Kidney capillary endothelial cell (primary cell): ENCODE measurements at places on chromosomes 7 and 10.

- no peak for DNase-seq
Observed at GRCh38 chr7:111708072-111708471, 145.8 kb upstream of the IMMP2L start.

DNA sequence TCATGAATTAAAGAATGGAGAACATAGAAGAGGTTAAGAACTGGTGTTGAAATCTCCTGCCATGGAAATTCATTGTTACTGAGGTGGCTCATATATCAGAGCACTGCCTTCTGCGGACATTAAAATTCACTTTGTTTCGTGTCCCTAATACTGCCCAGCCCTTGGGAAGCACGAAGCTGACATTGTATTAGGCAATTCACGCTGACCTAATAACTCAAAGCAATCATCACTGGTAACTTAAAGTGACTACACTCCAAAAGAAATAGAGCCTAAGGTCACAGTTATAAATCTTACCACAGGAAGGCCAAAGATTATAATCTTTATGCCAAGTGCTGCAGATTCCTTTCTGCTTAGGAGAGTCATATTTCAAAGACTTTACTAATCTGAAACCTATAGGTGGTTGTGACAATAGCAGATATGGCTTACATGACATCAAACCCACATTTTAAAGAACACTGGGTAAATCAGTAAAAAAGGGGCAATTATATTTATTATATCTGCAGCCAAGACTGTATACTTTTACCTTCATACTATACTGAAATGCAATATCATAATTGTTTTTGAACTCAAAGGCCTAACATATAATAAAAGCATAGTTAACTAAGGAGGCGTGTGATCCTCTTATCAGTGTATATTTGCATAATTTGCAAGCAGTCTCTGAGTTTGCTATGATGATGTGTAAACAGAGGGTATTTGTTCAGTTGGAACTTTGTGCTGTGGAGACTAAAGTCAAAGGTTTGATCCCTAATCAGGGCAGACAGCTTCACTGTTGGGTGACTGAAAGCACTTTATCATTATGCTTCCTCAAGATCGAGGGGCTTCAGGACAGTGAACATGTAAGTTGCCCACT, 51.9 kb upstream of the CAPZA2 start:
- DNase-seq = no peak

DNA sequence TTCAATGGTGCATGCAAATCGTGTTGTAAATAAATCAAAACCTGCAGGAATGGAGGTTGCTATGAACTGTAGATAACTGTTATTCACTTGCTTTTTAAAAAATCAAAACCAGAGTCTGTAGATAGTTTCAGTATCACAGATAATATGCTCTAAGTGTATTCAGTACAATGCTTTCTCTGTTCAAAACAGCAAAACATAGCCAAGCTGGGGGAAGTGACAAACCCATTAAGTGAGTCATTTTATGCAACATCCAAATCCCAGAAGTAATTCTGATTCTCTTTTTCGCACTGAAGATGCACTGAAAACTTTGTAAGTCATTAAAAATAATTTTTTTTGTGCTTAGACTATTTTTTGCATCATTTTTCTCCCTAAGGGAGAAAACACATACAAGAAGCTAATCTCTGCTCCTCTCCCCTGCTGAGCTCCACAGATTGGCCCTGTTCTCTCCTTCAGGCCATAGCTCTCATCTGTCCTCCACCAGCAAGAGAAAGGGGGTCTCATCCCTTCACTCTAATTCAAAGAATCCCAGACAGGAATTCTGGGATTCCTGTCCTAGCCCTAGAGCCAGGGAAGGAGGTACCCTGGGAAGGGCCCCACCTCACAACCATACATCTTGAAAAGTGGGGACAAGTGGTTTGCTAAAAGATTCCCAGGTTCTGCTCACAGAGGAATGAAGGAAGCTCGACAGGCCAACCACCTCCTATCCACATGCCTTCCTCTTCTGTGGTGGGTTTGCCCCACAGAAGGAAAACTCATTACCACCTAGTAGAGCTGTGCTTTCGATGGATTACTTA, 4.9 kb downstream of the PRTFDC1 start:
- no peak for DNase-seq

- peak; percentile 98 for DNase-seq
Observed at GRCh38 chr10:72320676-72321247, 34.0 kb downstream of the DNAJB12 start.

- no peak for DNase-seq
Observed at GRCh38 chr10:126397640-126398382, 9.5 kb upstream of the ADAM12 start.

DNA sequence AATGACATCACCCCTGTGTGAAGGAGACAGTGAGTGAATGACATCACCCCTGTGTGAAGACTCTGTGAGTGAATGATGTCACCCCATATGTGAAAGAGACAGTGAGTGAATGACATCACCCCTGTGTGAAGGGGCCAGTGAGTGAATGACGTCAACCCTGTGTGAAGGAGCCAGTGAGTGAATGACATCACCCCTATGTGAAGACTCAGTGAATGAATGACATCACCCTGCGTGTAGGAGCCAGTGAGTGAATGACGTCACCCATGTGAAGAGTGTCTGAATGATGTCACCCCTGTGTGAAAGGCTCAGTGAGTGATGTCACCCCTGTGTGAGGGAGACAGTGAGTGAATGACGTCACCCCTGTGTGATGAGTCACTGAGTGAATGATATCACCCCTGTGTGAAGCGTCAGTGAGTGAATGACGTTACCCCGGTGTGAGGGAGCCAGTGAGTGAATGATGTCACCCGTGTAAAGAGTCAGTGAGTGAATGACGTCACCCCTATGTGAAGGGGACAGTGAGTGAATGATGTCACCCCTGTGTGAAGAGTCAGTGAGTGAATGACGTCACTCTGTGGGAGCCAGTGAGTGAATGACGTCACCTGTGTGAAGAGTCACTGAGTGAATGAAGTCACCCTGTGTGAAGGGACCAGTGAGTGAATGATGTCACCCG, 478.1 kb downstream of the PTPRN2 start:
- DNase-seq = no peak

DNA sequence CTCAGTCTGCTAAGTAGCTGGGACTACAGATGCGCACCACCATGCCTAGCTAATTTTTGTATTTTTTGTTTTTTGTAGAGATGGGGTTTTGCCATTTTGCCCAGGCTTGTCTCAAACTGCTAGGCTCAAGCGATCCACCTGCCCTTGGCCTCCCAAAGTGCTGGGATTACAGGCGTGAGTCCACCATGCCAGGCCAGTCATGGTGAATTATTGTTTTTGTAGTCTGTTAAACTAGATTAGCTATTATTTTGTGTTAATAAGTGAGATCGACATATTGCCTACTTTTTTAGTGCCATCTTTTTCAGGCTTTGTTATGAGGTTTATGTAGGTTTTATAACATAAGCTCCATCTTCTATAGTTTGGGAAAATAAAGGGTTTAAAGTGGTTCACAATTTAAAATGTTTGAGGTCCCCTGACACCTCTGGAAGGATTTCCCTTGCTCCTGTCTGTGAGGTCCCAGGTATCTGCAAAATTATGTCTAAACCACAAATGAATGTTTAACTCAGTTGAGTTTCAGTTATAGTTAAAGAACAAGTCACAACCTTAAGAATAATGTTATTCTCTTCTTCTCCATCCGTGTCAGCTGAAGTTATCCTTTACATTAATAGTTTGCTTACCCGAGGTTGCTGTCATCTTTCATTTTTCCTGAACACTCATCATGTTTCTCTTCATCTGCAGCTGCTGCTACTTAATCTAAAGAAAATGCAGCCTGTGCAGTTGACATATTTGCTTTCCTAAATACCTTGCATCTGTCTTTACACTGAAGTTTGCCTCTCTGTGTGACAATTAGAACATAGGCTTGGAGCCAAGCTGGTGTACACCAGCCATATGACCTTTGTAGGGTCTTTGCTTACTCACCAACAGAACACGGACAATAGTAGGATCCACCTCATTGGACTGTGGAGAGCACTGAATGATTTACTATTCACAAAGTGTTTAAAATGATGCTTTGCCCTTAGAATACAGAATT, 8.9 kb upstream of the VSTM4 start:
- DNase-seq = no peak

DNA sequence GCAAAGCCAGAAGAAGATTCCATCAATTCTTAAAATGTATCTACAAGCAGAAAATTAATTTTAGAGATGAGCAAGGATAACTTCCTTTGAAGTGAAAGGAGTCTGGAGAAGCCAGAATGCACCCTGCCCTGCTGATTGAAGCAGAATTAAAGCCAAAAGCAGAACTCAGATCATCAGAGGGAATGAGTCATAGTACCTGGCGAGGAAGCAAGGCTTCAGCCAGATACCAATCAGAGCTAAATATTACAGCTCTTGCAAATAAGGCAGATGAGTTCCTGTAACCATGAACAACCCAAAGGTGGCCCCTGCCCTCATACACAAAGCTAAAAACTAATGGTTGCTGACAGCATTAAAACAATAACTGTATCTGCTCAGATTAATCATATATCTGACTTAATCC, 10.4 kb downstream of the HTR7 start:
- DNase-seq = no peak

GRCh38 chr7:30594048-30594539, 584 bp upstream of the GARS1 start:
- peak; percentile 47 for DNase-seq

DNA sequence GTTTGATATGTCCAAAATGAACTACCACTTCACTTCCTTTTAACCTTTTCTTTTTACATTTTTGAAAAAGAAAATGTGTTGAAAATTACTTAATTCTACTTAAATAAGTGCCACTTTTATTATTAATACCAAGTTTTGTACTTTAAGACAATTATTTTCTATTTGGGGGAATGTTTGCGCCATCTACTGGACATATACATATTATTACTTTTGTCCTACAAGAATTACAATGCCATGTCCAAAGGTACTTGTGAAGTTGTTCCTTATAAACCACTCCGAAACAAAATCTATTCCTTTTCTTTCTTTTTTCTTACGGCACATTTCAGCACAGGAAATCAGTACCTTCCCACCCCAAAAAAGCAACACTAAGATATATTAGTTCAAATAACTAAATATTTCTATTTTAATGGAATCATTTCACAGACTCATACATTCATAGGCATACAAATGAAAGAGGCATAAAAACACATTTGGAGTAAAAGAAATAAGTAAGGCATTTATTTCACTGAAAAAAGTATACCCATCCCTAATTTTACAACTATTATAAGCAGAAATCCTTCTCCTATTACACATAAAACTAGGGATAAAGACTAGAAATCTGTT, 169.9 kb downstream of the RNF133 start:
- DNase-seq = peak; percentile 40

DNA sequence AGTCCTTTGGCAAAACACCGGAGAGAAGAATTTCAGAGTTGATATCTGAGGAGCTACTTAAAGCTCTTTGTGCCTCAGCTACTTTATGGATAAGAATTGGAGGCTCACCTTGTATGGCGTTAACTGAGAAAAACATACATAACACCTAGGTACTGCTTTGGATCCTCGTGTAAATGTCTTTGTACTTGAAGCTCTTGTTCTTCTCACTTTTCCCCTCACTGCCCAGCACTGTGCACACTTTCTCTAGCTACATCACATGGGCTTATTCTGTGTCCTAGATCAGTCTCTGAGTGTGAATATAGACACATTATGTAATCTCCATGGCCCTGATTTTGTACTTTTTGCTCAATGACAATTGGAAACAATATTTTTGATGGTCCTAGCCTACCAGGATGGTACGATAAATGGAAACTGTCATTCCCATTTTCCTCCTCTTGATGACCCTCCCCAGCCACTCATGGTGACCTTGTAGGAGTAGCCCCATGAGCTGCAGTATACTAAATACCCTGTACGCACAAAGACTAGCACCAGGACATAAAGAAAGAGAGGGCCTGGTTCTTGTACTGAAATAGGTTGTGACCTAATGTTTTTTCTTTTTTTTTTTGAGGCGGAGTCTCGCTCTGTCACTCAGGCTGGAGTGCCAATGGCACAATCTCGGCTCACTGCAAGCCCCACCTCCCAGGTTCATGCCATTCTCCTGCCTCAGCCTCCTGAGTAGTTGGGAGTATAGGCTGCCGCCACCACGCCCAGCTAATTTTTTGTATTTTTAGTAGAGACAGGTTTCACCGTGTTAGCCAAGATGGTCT, 22.1 kb downstream of the STAMBPL1 start:
- no peak for DNase-seq

DNA sequence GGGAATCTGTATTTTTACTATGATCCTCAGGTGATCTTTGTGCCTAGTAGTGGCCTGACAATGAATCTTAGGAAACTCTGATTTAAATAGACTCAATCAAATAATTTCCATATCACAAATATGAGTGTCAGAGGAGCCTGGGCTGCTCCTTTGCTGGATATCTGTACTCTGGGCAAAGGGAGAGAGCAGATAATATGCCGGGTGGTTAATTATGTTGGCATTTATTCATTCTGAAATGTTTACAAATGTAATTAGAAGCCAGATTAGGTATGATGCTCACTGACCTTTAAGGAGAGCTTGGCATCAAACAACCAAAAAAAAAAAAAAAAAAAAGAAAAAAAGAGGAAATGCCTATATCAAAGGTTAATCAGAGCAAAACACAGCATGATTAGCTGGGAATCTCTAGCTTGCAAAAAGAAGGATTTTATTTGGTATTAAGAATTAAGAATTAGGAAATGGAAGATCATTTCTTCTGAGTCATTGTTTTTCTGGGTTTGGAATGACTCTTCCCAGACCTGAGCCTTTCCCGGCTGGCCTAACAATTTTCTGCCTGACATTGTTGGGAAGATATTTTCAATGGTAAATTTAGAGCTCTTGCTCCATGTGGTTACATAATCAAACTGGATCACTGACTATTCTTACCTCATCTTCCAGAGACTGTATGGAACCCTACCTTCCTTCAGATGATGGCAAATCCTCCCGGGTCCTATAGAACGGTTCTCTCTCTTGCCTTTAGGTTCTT, 365.3 kb downstream of the REEP3 start:
- no peak for DNase-seq

GRCh38 chr10:111295788-111296187, 219.0 kb downstream of the ADRA2A start:
- peak; percentile 2 for DNase-seq

DNA sequence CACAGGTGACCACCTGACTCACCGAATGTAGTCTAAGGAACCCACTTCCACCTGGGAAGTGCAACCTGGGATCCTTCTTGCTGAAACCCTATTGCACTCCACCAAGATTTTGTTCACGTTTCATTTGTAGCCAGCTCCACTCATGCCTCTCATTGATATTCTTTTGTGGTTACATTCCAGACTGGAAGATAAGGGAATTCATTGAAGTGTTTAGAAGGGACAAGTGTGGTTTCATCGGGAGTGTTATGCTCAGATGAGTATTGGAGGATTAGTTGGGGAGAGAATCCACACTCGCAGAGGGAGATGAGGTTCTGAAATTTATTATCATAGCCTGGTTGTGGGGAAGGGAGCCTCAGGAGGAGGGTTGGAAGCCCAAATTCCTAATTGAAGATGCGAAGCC, 320.4 kb downstream of the KCNMA1 start:
- no peak for DNase-seq
